ENCODE measurements at places on chromosomes 3 and 15.

DNA sequence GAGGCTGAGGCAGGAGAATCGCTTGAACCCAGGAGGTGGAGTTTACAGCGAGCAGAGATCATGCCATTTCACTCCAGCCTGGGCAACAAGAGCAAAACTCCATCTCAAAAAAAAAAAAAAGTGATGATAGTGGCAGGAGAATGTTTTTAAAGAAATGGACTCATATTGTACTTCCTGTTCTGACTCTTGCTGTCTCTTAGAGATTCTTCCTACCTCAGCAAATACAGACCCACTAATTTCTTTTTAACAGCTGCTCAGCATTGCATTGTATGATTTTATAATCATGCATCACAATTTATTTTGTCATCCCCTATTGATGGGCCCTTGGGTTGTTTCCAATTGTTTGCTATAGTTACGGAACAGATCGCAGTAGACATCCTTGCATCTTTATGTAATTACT lies 8.8 kb upstream of the ANKDD1A start:
- no peak for DNase-seq

DNA sequence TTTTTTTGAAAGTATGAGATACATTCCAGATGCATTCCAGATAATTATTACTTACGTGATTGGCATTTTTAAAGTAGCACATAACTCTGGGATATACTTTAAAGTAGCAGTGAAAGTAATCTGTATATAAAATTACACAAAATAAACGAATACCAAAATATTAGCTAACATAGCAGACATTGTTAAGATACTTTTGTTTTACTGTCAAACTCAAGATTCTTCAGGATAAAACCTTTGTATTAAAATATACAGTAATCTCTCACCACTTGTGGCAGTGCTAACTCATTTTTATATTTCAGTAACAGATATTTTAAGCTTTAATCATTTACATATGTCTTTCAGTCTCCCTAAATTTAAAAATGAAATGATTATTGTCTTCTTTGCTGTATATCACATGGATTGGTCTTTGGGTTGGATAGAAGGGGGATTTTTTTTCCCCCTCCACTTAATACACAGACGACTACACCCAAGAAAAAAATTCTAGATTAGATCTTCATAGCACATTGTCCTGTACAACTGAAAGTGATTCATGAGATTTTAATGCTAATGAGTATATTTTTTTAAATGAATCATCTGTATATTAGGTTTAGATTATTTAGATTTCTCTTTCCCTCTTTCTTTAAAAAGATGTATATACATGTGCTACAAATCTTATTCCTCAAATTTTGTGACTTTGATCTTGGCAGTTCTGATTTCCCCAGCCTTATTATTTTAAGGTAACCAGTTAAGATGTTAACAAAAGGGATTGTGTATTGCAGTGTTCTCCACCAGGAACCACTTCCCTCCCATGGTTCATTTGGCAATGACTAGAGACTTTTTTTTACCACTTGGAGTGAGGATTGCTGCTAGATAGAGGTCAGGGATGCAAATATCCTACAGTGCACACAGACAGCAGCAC lies 24.5 kb upstream of the EBLN2 start:
- DNase-seq = no peak

DNA sequence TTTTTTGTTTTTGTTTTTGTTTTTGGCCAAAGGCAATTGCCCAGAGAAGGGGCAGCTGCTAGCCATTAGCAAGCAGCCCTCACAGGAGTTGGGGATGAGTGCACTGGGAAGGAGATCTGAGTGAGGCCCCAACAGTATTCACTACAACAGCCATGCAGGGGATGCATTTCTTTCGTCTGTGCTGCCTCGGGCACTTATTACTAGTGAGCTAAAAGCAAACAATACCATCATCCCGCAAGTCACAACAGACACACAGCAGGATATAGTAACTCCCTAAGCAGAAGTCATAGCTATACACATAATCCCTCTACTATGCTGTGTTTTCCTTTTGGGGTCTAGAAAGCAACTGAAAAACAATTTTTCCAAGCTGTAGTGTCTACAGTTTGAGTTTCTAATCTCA lies 27.2 kb downstream of the CRTAP start:
- DNase-seq = no peak

- DNase-seq = peak; percentile 88
Measured at GRCh38 chr15:74320352-74321247, 46.8 kb downstream of the CYP11A1 start.

- DNase-seq = peak; percentile 46
Measured at GRCh38 chr3:89114841-89115223, 7.4 kb downstream of the EPHA3 start.

Data from NCI-H2081 (cell line).